CD4-positive, alpha-beta T cell treated with Interleukin-15 for 4 hours (primary cell): ENCODE measurements at places on chromosomes 12 and 14.

GRCh38 chr14:103710771-103711377 is 4.4 kb downstream of the XRCC3 start:
- DNase-seq: no peak

DNA sequence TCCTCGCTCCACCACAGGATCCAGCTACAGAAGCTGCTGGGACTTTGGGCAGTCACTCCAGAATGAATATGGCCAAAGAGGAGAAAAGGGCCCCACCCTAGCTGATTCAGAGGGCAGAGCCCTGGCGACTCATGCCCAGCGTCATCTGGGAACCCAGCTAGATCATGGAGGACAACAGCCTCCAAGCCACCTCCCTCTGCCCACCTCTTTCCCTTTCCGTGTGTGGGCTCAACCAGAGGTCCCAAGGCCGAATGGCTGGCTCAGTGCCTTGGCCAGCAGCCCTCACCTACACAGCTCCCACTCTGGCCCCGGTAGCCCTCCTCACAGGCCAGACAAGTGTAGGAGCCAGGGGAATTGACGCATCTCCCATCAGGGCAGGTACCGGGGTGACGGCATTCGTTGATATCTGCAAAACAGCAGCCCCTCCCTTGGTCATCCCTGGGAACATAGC is 17.4 kb downstream of the ISCA2 start:
- no peak for DNase-seq

- DNase-seq: no peak
Observed at GRCh38 chr12:32260696-32261095, 138.7 kb upstream of the FGD4 start.

DNA sequence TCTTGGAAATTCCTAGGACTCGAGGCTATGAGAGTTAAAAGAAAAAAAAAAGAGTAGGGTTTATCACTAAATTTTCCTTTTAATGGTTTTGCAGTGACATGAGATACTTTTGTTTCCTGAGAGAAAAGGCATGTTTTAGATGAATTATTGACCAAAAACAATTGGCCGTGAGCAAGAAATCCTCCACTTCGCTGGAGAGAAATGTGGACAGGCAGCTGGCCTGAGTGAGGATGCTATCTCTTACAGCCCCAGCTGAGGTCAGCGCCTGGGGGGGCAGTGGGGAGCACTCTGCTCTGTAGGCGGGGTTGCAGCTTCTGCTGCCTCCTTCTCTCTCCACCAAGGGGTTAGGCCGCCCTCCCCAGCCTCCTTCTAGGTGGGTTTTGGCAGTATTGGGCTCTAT is 54.7 kb downstream of the PRIMA1 start:
- DNase-seq: no peak

GRCh38 chr14:81172881-81173280 is 47.9 kb downstream of the GTF2A1 start:
- DNase-seq: no peak

- DNase-seq: no peak
Observed at GRCh38 chr14:61726778-61727658, 31.7 kb downstream of the HIF1A start.

- peak; percentile 51 for DNase-seq
Observed at GRCh38 chr14:106308839-106309389, 782.5 kb downstream of the TMEM121 start.

DNA sequence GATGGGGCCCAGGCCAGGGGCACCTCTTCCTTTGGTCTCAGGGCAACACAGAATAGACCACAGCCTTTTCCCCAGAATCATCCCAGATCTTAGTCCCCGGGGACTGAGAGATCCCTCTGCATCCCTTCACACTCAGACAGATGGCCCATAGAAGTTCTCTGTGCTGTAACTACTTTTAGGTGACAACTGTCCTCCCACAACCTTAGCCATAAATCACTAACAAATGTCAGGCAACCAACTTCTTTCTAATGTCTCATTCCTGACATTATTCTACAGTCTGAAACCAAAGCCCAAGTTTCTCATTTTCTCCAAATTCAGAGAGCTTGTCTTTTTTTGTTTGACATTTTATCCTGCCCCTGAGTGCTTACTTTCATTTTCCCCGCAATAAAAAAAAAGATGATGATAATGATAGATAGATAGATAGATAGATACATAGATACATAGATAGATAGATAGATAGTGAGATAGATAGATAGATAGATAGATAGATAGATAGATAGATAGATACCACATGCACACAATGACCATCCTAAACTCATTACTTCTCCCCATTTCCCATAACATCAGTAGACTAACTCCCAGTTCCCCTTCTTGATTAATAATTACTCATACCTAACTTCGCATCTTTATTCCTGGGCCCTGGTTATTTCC is 28.6 kb downstream of the DUSP6 start:
- DNase-seq: no peak

- DNase-seq: no peak
Observed at GRCh38 chr12:51897181-51897580, 9.3 kb downstream of the ANKRD33 start.

DNA sequence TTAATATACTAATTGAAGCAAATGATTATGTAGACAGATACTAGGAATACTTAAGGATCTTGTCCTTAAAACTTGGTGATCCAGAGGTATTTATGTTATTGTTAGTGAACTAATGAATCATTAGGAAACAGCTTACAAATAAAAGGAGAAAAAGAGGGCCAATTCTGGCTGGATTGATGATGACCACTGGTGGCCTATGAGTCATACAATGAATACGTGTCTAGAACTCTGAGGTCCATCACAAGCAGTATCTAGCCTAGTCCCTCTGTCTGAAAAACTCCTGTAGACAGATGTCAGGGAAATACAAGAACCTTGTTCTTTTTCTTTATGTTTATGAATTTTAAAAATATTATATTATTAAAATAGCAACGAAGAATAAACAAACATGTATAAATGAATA is 51.7 kb upstream of the RTL1 start:
- DNase-seq: no peak

GRCh38 chr14:101072070-101072469 is 168.5 kb upstream of the RTL1 start:
- no peak for DNase-seq

DNA sequence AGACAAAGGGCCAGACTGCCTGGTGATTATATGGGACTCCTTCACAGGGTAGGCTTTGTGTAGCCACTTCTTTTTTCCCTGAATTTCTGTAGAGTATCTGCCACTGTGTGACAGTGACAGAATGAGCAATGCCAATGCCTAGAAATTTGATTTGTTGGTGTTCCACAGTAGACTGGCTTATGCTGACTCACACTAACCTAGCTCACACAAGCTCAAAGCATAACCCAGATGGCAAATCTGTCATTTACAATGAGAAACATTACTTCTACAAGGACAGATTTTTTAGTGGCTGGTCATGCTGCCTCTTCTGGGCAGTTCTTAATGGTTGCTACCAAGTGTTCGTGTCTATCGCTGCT is 15.9 kb downstream of the CFAP251 start:
- DNase-seq: no peak

DNA sequence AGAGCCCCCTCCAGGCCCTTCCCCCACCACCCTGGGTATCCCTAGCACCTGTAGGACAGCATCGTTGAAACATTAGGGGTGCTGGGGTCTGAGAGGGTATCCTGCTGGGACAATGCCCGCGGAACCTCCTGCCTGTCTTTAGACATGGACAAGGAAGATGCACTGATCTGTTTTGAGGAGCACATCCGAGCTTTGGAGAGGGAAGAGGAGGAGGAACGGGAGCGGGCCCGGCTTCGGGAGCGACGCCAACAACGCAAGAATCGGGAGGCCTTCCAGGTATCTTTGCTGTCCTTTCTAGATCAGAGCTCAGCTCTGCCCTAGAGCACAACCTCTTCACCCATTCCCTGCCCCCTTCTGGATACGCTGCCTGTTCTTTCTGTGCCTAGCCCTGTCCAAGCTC is 13.2 kb downstream of the PRPF40B start:
- DNase-seq: no peak

DNA sequence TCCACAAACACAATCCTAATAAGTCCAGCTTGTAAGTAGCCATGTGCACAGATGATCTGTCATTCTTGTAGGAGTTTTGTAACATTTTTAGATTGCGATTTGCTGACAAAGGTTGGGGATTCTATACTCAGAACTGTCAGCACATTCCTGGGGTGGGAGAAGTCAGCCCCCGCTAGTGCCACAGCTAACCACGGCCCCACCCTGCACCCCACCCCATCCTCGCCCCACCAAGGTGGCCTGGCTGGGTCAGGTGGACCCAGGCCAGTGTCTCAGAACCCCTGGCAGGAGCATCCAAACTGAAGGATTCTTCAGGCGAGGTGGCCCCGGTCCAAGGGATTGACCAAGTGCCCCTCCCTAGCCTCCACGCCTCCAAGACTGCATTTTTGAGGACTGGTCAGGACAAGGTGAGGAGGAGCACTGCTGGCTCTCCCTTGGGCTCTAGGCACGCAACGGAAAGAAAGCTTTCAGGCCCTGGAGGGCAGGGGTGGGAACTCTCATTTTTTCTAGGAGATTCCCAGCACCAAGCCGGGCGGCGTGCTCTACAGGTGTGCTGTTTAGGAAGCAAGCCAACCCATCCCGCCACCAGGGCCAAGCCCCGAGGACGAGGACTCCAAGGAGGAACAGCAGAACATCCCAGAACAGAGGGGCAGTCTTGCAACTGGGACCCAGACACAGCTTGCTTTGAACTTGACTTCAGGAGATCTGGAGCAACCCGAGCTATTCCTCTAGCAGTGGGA is 172.8 kb downstream of the BCL11B start:
- no peak for DNase-seq

DNA sequence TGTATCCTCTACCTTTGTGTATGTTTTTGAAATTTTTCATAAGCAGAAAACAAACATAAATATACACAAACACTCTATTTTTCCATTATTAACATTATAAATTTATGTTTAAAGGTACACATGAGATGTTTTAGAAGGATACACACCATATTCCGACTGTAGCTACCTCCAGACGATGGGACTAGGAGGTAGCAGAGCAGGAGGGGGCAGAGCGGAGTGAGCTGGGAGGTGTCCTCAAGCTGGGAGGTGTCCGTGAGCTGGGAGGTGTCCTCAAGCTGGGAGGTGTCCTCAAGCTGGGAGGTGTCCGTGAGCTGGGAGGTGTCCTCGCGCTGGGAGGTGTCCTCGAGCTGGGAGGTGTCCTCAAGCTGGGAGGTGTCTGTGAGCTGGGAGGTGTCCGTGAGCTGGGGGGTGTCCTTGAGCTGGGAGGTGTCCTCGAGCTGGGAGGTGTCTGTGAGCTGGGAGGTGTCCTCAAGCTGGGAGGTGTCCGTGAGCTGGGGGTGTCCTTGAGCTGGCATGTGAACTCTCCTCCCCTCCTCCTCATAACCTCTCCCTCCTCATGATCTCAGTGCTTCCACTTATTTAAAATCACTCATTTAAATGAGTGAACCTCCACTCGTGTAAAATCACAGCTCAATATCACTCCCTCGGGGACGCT is 346.9 kb upstream of the SFSWAP start:
- no peak for DNase-seq

DNA sequence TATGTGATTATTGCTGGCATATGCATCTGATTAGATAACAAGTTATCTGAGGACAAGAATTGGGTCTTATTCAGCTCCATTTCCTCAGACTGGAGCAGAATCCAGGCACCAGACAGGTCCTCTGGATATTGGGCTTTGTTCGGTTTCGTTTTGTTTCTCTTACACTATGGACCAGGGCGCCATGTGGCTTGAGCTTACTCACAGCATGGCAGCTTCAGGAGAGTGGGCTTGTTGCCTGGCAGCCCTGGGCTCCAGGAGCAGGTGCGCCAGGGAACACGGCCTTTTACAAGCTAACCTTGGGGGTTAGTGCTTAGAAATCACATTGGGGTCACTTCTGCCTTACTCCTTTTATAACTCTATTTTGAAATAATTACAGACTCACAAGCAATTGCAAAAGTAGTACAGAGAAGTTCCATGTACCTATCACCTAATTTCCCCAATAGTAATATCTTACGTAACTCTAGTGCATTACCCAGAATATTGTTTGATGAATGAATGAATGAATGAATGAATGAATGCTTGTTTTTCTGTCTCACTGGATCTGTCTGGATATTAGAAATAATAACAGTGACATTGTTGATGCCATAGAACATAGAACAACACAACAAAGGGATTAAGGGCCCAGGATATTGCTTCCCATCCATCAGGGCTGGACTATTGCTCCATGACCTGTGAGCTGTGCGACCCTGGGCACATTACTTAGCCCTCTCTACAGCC is 39.0 kb downstream of the CMKLR1 start:
- no peak for DNase-seq

GRCh38 chr14:91063119-91063518 is 2.7 kb upstream of the RPS6KA5 start:
- peak; percentile 64 for DNase-seq

DNA sequence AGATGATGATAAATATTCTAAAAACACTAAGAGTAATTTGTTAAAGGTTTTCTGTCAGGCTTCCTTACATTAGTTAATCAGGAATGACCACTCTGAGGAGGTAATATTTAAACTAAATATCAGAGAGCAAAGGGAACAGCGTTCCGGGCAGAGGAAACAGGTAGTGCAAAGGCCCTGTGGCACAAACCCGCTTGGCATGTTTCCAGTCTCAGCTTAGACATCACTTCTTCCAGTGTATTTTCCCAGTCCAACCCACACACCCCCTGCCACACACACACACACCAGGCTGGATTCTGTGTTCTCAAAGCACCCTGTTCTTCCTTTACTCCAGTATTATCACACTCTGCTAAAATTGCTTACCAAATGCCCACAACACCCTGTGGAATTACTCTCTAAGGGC is 247.1 kb downstream of the RPS29 start:
- DNase-seq: no peak

GRCh38 chr12:2268471-2269286 is 215.9 kb downstream of the CACNA1C start:
- no peak for DNase-seq

DNA sequence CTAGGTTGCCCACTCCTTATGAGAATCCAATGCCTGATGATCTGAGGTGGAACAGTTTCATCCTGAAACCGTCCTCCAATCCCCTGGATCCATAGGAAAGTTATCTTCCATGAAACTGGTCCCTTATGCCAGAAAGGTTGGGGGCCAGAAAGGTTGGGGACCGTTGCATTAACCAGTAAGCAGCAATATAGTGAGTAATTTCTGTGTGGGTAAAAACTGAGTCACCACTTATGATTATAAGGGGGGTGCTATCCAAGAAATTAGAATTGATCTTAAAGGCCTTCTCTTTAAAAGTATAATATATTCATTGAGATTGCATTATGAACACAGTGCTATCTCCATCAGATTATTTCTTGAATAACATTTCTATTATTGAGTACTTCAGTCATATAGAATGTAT is 97.2 kb downstream of the PCNX1 start:
- DNase-seq: peak; percentile 14

- DNase-seq: no peak
Observed at GRCh38 chr12:24499151-24500146, 449.5 kb downstream of the BCAT1 start.

DNA sequence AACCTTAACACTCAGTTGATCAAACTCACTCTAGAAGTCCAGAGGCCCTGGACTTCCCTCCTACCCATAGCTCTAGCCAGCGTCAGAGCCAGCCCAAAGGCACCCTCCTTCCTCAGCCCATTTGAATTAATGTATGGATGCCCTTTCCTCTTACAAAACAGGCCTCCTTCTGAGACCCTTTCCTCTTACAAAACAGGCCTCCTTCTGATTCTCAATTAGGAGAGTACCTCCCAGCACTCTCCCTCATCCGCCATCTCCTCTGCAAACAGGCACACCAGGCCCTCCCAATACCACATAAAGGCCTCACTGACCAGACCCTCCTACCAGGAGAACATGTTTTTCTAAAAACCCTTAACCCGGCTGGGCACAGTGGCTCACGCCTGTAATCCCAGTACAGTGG is 65.7 kb downstream of the MOK start:
- no peak for DNase-seq
